ENCODE measurements at places on chromosomes 3 and 15.

DNA sequence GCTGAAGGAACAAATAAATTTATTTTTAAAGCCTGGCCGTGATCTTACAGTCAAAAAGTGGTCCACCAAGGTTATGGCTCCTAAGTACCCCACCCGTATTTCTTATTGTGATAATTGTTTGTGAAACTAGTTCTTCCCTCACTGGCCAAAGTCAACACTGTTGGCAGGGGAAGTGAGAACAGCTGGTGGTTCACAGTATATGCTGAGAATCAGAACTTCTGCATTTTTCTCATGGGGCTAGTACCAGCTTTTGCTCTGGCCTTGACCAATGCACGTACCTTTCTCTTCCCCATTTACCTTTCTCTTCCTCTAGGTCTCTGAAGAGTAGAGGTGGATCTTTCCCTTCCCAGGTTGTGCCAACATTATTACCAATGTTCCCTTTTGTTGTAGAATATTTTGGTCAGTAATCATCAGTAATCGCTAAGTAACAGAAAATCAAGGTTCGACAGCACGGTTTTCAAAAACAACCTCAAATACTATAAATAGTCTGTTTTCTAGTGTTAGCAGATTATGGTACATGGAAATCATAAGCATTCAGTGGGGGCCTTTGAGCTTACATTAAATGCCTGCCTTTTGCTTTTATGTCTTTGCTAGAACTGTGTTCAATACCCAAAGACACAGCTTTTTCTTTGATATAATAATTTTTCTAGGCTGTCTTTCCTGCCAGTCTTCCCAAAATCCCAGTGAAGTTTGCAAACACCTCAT is 268.0 kb downstream of the LPP start:
- no peak for DNase-seq

- no peak for DNase-seq
These were observed 38.4 kb upstream of the UBE2E2 start for GRCh38 chr3:23164746-23165145.

- no peak for DNase-seq
These were observed 85.3 kb downstream of the MEIS2 start for GRCh38 chr15:37015035-37015434.

DNA sequence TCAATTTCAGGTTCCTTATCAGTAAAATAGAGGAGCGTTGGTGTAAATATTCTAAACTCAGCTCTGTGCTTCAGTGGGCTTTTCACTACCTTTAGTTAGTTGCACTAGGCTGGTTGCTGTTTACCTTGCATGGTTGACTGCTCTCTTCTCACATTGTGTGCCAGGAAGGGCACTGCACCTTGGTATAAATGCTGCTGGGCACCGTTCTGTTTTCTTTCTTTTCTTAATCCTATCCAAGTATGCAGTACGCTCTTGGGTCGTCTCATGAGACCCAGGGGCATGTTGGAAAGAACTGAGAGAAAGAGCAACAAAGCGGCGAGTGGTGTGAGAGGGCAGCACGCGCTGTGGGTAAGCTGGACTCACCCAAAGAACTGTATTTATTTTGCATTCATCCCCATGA is 22.4 kb downstream of the KCNMB2 start:
- DNase-seq = no peak

DNA sequence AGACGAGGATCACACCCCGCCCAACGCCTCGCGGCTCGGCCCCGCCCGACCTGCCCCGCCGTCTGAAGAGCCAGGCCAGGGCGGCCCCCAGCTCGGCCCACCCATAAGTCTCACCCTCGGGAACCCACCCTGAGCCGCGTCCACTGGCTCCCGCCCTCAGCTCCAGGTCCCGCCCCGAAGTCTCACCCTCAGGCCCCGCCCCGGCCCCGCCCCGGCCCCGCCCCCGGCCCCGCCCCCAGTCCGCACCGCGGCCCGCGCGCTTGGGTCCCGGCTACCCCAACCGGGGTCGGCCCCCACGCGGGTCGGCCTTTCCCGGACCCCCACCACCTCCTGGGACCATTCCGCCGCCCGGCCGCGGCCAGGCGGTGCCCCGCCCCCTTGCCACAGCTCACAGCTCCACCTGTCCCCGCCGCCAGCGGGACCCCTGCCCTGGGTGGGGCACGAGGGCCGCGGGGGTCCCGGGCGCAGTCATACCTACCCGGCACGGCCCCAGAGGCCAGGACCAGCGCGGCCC is 489 bp downstream of the CSPG5 start:
- no peak for DNase-seq

DNA sequence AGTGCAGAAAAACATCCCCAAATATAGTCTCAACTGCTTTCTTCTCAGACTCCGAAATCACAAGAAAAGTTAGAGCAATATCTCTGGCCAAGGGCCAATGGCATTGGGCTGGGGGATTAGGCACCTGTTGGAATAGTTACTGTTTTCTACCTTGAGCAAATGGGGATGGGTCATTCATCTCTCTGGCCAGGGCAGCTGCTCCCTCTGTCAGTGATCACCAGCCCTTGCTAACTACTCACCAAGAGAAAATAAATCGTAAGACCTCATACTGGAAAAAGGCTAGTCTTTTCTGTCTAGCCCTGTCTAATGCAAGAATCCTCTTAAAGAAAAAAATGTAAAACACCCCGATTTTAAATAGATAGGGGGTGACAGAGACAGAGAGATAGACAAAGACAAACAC is 10.9 kb downstream of the CERS3 start:
- no peak for DNase-seq

DNA sequence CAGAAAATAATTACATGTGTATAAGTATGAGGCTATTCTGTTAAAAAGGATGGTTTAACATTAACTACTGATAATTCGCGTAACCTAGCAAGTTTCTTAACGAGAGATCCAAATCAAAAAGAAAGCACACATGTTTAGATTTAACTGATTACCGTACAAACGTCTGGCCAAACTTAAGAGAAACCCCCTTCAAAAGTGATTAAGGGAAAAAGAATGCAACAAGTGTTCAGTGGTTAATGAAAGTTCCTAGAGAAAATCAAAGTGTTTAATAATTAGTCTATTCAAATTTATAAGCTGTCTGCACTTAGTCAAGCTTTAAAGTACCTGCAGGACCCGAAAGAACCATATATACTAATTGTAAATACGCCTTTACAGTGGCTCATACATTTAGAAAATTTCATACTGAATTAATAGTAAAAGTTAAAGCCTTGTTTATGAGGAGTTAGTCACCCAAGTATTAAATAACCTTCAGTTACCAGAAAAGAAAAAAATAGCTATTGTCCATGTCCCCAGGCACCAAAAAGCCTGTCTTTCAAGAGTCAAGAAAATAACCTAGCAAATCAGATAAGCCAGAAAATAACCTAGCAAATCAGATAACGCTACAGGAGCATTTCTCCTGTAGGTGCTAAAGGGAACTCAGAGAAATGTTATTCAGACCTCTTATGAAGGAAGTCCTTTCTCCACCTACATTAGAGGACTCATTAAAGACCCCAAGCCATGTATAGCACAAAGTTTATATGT is 34.6 kb downstream of the ZNF589 start:
- no peak for DNase-seq

DNA sequence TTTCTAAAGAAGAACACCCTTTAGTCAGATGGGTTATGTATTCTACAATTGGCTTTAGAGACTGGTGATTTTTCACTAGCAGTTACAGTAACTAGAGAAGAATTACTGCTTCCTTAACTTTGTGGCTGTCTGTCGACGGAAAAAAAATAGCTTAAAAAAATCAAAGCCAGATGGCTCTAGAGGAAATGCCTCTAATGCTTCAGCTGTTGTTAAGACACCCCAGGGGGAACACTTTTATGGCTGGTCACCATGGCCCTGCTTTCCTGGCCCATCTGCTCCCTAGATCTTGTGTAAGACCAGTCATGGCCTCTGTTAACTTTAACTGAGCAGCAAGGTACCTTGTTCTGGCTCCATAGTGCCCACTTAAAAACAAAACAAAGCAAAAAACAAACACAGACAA is 198.6 kb upstream of the PLSCR5 start:
- DNase-seq = no peak

DNA sequence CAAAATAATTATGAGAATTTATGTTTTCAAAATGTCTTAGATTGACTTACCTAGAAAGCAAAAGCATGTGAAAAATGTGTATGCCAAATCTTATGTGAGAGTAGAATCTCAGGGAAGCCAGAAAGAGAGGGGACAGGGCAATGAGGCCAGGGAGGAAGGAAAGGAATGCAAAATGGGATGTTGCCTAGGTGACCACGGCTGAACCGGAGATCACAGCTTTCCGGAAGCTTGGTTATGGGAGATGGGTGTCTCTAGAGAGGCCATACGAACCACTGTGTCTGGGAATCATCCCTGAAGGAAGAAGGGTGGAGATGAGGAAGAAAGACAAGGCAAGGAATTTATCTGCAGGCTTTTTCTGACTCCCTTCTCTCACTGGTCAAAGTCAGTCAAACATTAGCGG is 76.0 kb downstream of the SUCLG2 start:
- DNase-seq = no peak

- no peak for DNase-seq
These were observed 79.6 kb downstream of the ARPP21 start for GRCh38 chr3:35718921-35719320.

DNA sequence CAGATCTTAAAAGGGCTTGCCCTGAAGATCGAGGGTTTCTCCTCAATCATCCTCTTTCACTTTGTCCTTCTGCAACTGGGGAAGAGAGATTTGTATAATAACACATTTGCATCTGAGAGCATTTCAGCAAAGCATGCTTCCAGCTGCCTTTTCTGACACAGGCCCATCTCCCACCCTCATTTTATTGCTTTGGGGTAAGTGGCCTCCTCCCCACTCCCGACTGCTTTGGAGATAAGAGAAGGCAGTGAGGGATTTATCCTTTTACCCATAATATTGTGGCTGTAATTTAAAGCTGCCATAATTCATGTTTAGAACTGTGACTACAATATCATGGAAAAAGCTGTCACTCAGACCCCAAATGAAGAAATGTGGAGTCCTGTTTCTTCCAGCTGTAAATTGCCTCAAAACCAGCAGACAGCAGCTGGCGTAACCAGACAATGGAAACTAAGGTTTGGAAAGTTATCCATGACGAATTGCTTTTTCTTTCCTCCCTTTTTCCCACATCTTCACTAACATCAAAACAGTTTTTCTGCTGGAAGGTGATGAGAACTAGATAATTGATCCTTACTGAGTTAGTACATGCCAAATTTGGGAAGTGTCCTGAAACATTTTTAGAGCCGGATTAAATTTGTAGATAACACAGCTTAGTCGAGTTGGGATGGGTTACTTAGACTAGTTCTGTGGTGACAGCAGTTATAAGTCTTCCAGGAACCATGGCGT is 104.2 kb upstream of the PFN2 start:
- DNase-seq = no peak

Measured in NT2/D1 (cell line).